Right renal pelvis (tissue), 4 donors: ENCODE measurements at places on chromosomes 11 and 22. TPM values are rescaled to one million over a fixed set of nuclear protein-coding genes. Genes with fewer than 3 reads are reported as not detected.

PRG3 gene
- not detected for polyA plus RNA-seq

MAPK8IP2 gene
- polyA plus RNA-seq: 1.3 TPM

C11orf86 gene
- not detected for polyA plus RNA-seq

C11orf21 gene
- polyA plus RNA-seq: 0.64 TPM

IL17REL gene
- not detected for polyA plus RNA-seq

CCDC88B gene
- 2.1 TPM for polyA plus RNA-seq

AIFM3 gene
- 1.1 TPM for polyA plus RNA-seq

ABTB2 gene
- 7.8 TPM for polyA plus RNA-seq

GRCh38 chr22:44363013-44363979 is 50.5 kb upstream of the SHISAL1 start:
- no peak for DNase-seq

- DNase-seq: no peak
These were observed 20.6 kb upstream of the MS4A7 start for GRCh38 chr11:60357771-60358170.

GRCh38 chr11:60367009-60367408 is 11.3 kb upstream of the MS4A7 start:
- DNase-seq: no peak

GRCh38 chr11:117600234-117600783 is 196.7 kb downstream of the DSCAML1 start:
- DNase-seq: no peak

- DNase-seq: no peak
These were observed 551 bp downstream of the DBX1 start for GRCh38 chr11:20159466-20160381.

DNA sequence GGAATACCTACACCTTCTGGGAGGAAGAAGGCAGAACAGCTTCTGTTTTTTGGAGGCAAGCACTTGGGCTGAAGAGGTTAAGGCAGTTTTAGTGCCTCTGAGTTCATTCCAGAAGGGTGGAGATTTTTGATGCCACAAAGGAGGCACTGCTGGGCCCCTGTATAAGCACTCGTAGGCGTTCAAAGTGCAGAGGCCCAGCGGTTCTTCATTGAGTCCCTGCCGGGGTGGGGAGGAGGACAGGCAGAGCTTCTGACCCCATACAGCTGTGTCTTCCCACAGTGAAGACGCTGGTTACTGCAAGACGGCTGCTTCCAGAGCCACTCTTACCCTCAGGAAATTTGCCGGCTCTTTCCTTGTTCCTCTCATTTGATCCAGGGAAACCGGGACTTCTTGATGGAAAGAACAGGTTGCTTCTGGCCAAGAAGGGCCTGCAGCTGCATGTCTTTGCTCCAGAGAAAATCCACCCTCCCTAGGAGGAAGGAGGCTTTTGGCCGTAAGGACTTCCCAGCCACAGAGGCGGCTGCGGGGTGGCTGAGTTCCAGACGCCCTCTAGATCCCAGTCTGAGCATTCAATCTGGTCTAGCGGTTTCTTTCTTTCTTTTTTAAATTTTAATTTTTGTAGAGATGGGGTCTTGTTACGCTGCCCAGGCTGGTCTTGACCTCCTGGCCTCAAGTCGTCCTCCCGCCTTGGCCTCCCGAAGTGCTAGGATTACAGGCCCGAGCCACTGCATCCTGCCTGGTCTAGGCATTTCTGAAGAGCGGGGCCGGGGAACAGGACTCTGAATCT is 9.4 kb downstream of the ADAMTS15 start:
- DNase-seq: no peak

GRCh38 chr11:13486926-13487660 is 8.7 kb downstream of the PTH start:
- DNase-seq: no peak

- no peak for DNase-seq
These were observed 204.5 kb downstream of the CSNK2A3 start for GRCh38 chr11:11148596-11148995.

DNA sequence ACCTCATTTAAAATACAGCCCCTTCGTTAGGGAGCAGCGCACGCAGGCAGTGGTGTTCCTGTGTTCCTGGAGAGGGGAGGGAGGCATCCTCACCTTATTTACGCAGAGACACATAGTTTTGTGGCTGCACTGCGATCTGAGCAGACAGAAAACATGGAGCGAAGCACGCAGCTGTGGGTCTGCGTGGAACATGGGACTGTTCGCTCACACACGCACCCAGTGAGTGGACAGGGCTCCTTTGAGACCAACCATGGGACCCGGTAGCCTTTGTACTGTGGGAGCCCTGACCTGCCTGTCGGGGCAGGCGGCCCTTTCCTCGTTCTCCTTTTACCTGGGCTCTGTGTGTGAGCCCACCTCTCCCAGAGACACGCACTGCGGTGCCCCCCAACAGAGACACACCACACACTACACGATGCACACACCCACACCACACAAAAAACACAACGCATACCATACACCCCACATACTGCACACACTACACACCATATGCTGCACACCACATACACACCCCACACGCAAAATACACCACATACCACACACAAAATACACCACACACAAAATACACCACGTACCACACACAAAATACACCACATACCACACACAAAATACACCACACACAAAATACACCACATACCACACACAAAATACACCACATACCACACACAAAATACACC is 1245.7 kb downstream of the BRD1 start:
- DNase-seq: no peak

DNA sequence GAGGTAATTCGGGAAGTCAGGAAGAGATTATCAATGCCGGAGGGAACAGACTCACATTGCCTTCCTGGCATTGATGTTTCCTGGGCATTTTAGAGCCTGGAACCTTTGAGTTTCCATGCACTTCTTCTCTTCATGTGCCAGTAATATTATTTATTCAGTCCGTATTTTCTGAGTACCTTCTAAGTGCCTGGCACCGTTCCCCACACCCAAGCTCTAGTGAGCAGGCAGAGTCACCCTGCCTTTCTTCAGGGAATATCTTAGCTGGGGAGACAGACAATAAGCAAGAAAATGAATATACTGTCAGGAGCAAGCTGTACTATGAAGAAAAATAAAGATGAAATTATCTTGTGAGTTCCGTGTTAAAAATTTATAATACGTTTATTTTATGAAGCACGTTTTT is 136.2 kb upstream of the SEZ6L start:
- no peak for DNase-seq

GRCh38 chr11:67493548-67494370 is 10.9 kb downstream of the AIP start:
- DNase-seq: no peak

GRCh38 chr11:115297330-115297729 is 206.9 kb downstream of the CADM1 start:
- no peak for DNase-seq

- DNase-seq: no peak
These were observed 492.1 kb downstream of the SOX6 start for GRCh38 chr11:15864026-15864805.

DNA sequence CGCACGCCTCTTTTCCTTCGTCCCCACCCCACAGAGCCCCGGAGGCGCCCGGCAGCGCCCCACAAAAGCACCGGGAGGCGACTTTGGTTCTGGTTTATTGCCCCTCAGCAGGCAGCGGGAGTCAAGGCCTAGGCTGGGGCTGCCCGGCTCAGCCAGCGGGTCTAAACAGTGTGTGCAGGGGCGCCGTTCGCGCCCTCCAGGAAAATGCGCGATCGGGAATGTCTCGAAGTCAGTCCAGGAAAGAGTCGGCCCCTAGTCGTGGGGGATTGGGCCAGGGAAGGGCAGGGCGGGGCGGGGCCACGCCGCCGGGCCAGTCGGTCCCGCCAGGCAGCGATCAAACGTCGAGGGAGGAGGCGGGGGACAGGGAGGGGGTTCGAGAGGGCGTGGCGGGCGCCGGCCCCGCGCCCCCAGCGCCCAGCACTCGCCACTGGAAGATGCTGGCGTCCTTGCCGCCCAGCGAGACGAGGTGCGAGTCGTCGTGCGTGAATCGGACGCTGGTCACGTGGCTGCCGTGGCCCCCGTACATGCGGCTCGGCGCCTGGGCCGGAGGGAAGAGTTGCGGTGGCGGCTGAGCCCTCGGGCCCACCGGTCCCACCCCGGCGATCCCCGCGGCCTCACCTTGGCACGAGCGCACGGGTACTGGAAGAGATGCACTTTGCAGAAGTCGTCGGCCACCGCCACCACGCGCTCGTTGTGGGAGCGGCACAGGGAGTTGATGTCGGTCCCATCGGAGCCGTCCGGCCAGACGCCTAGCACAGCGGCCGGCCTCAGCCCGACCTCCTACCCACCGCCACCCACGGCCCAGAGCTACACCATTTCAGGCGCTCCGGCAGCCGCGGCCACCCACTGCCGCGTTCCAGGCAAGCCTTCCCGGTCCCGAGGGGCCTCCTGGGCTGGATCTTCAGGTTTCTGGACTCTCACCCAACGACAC is 741 bp upstream of the MTA2 start:
- DNase-seq: no peak

DNA sequence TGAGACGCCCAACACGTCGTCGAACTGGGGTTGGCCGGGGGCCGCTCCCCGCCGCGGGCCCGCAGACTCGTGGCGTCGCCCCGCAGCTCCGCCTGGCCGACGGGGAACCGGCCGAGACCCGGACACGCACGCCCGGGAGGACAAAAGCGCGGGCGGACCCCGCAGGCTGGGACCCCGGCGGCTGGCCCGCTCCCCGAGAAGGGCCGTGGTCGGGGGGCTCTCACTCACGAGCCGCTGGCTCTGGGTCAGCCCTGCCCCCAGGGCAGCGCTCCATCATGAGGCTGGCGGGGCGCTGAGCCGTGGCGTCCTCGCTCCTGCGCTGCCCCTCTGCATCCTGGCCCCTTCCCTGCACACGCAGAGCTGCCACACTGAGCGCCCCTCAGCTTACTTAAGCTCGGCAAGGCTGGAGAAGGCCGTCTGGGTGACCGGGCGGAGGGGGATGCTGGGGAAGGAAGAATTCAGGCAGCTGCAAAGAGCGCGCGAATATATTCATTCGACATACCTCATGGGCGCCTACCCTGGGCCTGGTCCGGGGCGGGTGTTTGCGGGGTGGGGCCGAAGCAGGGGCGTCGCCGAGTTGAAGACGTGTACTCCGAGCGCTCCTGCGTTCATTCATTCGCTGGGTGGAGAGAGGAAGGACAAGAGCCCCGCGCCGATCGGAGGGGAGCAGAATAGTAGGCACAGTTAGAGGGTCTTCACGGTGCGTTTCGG is 579 bp upstream of the CYB5R2 start:
- DNase-seq: peak; percentile 50

DNA sequence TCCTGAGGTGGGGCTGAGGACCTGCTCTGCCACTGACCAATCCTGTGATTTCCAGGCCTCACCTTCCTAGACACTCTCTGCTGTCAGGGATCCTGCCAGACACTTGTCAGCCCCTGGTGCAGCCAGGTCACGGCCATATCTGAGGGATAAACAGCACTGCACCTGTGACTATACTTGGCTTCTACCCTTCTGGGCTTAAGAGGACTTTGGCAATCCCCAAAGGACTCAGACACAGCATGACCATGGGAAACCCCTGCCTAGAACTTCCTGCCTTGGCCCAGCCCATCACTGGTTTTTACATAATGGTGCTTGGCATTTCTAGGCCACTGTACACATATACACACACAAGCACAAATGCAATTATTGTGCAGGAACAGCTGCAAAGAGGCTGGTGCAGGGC is 11.6 kb upstream of the OLFML1 start:
- DNase-seq: no peak

GRCh38 chr11:126755526-126755925 is 245.0 kb downstream of the KIRREL3 start:
- no peak for DNase-seq

DNA sequence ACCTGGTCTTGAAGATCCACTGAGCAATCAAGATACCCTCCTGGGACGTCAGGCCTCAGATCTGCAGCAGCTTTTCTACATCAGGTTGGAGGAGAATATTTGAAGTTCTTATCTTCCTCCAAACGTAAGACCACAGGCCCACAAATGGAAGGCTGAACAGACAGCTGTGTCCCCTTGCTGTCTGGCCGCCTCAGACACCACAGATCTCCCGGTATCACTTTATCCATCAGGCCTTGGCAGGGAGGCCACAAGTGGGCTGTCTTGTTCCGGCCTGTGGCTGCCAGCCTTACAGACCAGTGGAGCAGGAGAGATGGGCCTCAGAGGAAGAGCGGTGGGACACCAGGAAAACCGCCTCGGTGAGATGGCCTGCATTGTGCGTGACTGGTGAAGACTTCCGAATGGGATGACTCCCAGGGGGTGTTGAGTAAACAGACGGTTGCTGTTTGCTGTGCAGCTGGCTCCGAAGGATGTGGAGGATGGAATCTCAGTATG is 15.9 kb downstream of the UBASH3B start:
- DNase-seq: no peak
